ENCODE measurements at places on chromosomes 6 and 20.
A peak's percentile ranks its signal among the peaks of the same experiment; 100 is the strongest.

GRCh38 chr20:36303020-36303595, 3.0 kb upstream of the DLGAP4 start:
- no peak for DNase-seq

DNA sequence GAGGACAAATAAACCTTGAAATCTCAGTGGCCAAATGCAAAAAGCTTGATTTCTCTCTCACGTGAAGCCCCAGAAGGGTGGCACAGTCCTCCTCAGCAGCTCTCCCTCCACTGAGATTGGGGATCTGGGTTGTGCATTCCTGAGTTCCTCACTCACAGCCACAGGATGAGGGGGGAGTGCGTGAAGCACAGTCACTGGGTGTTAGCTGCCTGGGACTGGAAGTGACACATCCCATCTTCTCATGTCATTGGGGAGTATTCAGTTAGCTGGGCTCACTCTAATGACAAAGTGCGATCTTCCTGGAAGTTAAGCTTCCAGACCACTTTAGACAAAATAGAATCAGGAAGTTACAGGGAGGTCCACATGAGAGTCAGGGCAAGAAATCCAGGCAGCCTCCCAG, 192.2 kb upstream of the LRFN2 start:
- no peak for DNase-seq

- no peak for DNase-seq
Observed at GRCh38 chr6:169155481-169155880, 98.2 kb downstream of the THBS2 start.

DNA sequence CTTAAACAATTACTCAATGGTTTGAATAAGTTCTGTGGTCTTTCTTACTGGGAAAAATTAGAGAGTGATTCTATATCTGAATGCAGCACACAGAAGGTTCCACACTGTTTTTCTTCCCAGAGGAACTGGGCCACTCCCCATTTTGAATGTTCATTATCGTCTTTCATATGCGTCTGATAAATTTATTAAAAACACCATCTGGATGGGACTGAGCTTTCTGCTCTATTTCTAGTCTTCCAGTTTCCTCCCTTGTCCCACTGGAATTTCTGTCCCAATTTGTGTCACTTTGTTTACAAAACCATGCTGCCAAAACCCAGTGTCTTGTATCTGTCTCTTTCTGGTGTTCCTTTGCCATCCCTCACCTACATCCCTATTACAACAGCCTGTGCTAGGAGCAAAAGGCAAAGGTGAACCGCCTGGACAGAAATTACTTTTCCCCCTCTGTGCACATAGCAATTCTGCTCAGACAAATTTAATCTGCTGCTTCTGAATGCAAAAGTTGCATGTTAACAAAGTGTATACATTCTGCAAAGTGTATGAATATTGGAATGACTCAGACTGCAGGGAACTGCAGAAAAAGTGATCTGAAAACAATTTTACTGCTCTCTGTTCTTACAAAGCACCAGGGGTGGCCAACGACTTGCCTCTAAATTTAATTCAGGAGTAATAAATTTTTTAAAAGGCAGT, 333.6 kb downstream of the BTBD9 start:
- no peak for DNase-seq

DNA sequence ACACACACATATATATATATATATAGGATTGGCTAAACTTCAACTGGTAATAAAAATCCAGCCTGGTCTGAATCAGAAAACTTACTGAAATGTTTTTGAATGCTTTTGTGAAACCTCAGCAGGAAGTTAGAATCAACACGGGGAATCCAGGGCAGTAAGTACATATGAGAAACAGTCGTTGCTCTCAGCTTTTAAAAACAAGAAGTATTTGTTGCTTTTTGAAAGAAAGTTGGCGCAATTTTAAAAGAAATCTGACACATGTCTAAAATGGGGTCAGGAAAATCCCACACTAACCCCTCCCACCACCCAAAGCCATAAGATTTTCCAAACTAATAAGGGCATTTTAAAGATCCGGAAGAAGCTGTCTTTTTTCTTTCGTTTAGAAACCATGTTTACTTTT, 11.5 kb upstream of the CCDC170 start:
- no peak for DNase-seq

- DNase-seq, result peak; percentile 23
Observed at GRCh38 chr20:45822857-45823256, 4.3 kb downstream of the TNNC2 start.

GRCh38 chr6:22313796-22314195, 17.0 kb upstream of the PRL start:
- no peak for DNase-seq

GRCh38 chr6:31831350-31832215, 4.0 kb downstream of the HSPA1B start:
- no peak for DNase-seq

- DNase-seq, result peak; percentile 48
Observed at GRCh38 chr6:30744054-30744805, at the start of gene IER3. TSS of gene IER3 (minus strand) at chr6:30744547. CDS start at chr6:30744518, 29 bp downstream.

- peak; percentile 35 for DNase-seq
Observed at GRCh38 chr20:4592316-4593148, 129.2 kb upstream of the PRND start.

DNA sequence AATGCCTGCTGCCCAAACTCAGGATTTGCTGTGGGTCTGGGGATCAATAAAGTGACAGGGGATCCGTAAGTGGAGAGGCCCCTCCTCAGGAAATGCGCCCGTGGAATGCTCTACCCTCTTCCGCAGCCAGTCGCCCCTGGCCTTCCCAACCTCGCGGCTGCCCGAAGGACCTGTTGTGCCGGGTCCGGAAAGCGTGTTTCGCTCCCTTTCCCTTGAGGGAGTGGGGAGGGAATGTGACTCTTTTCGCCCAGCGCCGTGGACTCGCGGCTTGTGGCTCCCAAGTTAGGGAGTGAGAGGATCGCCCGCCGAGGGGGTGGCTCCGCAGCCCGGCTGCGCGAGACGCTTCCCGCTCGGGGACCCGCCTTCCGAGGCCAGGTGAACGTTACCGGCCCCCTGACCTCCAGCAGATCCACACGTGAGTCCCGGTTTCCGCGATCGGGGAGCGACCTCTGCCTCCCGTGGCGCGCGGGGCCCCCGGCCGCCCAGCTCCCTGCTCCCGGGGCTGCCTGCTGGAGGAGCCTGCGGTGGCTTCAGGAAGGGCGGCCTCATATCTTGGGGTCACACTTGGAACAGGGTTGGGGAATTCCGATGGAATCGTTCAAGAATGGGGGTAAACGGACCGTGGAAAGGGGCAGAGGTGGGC, 666 bp downstream of the TPD52L1 start:
- no peak for DNase-seq

GRCh38 chr6:4568138-4568537, 208.1 kb upstream of the CDYL start:
- DNase-seq, result no peak

GRCh38 chr6:122007339-122007738, 392.1 kb upstream of the HSF2 start:
- no peak for DNase-seq

GRCh38 chr20:4014031-4014474, 1.3 kb downstream of the RNF24 start:
- DNase-seq, result peak; percentile 14

GRCh38 chr6:169902604-169903003, 151.2 kb downstream of the ERMARD start:
- DNase-seq, result no peak

DNA sequence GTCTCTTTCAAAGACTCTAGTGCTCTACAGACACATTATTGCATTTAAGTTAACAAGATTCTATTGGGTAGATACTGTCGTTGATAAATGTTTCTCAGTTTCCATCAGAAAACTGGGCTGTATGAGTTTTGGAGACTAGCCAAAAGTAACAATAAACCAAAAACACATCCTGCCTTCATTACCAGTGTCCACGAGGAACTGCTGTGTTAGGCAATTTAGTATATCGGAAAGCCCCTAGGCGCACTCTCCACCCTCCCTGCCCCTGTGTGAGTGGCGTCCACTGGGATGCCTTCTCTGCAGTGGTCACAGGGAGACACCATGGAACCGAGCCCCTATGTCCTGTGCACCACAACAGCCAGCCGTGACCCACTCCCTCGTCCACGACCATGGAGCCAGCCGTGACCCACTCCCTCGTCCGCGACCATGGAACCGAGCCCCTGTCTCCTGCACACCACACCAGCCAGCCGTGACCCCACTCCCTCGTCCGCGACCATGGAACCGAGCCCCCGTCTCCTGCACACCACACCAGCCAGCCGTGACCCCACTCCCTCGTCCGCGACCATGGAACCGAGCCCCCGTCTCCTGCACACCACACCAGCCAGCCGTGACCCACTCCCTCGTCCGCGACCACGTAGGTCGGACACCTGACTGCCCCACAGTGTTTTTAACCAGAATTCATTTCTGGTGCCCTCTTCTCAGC, 35.3 kb downstream of the DLL1 start:
- DNase-seq, result no peak

GRCh38 chr6:23027281-23027680, 457.9 kb downstream of the HDGFL1 start:
- DNase-seq, result no peak

GRCh38 chr6:118719351-118720124, 68.1 kb upstream of the CEP85L start:
- DNase-seq, result no peak

- no peak for DNase-seq
Observed at GRCh38 chr6:108750801-108751200, 97.4 kb upstream of the ARMC2 start.

DNA sequence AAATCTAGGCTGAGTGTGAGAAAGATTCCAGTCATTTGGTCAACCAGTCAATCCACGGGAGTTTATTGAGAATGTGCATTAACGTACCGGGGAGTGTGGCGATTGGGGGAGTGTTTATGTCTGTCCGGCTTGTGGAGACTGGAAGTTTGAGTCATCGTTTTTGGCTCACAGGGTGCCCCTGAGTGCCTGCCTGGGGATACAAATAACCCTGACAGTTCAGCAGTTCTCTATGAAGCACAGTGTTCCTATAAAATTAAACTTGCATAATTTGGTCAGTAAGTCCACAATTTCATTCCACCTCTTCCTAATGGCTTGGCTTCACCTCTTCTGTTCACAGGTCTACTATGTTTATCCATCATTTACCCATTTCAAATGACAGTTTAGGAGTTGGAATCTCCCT, 72.6 kb upstream of the PLEKHG1 start:
- DNase-seq, result no peak

DNA sequence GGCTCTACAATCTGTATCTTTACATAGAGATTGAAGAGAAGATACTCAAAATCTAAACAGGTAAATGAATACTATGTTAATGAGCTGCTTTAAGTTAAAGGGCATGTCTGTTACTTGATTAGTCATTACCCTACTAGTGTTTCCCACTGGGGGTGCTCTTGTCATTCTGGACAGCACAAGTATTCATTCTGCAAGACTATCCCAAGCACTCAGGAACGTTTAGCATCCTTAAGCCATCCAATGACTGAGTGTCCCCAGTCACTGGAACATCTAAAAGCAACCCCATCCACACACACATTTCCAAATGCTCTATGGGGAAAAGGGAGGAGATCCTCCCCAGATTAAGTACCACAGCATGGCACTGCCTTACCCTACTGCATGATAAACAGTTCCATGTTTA, 25.7 kb downstream of the EZR start:
- DNase-seq, result no peak

GRCh38 chr20:13270211-13270610, 49.1 kb downstream of the ISM1 start:
- DNase-seq, result no peak

- DNase-seq, result no peak
Observed at GRCh38 chr20:60540591-60540990, 582.4 kb downstream of the CDH26 start.

- DNase-seq, result no peak
Observed at GRCh38 chr20:53337390-53338101, 256.1 kb downstream of the ZNF217 start.

DNA sequence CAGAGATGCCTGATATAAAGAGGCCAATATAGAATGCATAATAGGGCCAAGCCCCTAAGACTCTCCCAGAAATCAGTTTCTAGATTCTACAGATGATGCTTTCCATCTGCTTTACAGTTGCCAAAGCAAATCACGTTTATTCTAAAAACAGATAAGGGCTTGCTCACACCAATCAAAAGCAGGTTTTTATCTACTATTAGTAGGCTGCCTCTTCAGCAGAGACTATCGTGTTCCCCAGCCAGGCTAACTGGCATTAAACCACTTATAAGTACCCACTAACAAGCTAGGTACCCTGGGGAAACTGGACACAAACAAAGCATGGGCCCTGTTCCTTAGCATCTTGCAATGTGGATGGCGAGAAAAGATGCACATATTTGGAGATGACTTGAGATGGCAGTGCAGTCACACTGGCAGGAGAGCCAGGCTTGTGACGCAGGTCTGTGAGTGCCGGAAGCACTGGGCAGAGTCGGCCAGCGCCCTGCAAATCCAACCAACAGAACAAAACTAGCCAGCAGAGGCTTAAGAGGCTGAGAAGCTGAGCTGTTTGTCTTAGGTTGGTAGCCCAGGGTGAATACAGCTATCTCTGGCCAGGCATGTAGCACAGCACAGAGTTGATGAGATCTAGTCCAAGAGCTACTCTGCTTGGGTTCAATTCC, 73.4 kb downstream of the GFOD1 start:
- no peak for DNase-seq

DNA sequence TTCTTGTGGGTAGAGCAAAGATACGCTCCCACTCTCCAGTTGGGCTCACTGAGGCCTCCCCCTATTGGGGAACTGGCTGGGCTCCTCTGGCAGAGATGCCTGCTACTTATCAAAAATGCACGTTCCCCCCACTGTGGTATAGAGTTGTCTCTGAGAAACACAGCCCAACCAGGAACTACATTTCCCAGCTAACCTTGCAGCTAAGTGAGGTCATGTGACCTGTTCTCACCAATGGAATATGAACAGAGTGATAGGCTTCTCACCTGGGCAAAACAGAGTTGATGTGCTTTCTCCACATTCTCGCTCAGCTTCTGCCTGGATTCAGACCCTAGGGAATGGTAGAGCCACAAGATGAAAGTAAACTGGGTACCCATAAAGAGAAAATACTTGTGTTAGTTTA, 49.1 kb upstream of the PTPRT start:
- no peak for DNase-seq

- no peak for DNase-seq
Observed at GRCh38 chr6:5786321-5786968, 220.3 kb downstream of the NRN1 start.

- no peak for DNase-seq
Observed at GRCh38 chr6:120279466-120280167, 930.1 kb upstream of the MAN1A1 start.
